ENCODE measurements at places on chromosomes 2 and 18.

- no peak for DNase-seq
These were observed 186.4 kb downstream of the VAPA start for GRCh38 chr18:10100196-10100595.

- DNase-seq: no peak
These were observed 3.9 kb downstream of the MARCO start for GRCh38 chr2:118945881-118946280.

GRCh38 chr18:6718267-6718666, 11.2 kb upstream of the ARHGAP28 start:
- DNase-seq: no peak

- no peak for DNase-seq
These were observed 128.6 kb downstream of the MSTN start for GRCh38 chr2:189933911-189934399.

DNA sequence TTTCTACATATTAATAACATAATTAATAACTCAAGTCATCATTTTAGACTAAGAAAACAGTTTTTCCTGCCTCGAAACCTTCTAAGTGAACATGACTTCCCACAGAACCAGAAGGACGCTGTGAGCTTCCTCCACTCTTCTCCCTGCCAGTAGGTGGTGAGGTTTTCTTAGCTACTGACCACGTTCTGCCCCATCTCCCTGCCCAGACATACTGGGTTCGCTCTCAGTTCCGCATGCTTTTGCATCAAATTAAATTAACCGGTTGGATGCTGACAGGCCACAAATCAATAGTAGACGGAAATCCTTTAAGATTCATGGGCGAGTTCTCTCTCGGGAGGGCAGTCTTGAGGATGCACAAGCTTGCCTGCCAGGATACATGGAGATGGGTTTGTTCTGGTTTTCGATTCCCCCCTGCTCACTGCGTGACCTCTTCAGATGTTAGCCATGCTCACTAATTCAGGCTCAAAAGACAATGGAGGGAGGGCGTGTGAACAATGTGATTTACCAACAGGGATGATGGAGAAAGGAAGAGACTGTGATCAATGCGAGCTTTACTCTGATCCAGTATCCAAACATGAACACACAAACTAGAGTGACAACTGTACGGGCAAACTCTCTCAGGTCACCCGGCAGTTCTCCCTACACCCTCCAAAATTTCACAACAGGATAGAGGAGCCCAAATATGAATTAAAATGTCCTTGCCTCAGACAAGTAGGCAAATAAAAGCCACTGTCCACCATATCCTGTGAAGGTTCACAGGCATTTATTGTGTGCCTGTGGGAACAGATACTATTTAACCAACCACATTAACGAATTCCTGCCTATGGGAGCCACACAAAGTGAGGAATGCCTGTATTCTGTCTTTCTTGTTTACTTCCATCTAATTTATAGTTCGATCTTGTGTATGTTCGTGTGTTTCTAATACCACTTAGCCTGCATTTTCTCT, 375.7 kb downstream of the EIPR1 start:
- DNase-seq: no peak

GRCh38 chr2:27727257-27727656, 44.3 kb upstream of the MRPL33 start:
- no peak for DNase-seq

DNA sequence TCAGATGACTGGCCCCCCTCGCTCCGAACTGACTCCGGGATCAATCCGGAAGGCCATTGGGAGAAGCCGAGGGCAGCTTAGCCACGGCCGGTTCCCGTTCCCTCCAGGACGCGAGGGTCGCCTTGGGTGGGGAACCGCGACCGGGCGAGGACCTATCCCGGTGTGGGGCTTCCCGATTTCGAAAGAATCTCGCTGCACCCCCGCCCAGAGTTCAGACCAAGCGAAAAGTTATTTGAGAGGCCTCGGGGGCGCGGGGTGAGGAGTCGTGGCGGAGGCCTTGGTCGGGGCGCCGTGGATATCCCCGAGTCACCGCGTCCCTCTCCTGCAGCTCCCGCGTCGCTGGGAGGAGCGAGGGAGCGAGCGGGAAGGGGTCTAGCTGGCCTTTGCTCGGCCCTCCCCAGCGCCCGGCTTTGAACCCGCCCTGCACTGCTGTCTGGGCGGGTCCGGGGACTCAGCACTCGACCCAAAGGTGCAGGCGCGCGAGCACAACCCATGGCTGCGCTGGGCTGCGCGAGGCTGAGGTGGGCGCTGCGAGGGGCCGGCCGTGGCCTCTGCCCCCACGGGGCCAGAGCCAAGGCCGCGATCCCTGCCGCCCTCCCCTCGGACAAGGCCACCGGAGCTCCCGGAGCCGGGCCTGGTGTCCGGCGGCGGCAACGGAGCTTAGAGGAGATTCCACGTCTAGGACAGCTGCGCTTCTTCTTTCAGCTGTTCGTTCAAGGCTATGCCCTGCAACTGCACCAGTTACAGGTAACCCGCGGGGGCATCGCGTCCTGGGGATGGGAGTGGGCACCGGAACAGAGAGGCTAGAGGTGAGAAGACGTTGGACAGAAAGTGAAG, at the start of gene CYP27A1:
TSS of gene CYP27A1 (plus strand) at position 457 of the 837 bp plus-strand sequence. CDS start at position 493, 36 bp downstream.
- no peak for DNase-seq

DNA sequence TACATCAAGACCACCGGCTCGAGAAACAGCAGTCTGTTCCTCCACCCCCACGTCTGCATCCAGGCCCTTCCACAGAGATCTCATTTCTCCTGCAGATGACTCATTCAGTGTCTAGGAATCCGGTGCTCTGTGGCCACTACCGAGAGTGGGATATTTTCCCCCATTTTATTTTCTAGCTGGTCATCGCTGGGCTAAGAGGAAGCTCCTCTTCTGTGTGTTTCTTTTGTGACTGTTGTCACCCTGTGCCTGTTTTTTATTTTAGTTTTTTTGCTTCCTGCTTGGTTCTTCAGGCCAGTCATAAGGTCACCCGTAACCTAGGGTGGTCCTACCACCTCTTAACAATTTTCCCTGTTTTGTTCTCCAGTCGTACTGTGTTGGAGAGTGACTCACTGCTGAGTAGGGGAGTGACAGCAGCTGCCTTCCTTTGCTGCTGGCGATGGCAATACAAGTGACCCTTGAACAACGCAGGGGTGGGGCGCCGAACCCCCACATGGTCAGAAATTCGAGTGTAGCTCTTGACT, 6.7 kb downstream of the RAMP1 start:
- no peak for DNase-seq

- DNase-seq: no peak
These were observed 51.8 kb upstream of the PMAIP1 start for GRCh38 chr18:59848002-59848401.

DNA sequence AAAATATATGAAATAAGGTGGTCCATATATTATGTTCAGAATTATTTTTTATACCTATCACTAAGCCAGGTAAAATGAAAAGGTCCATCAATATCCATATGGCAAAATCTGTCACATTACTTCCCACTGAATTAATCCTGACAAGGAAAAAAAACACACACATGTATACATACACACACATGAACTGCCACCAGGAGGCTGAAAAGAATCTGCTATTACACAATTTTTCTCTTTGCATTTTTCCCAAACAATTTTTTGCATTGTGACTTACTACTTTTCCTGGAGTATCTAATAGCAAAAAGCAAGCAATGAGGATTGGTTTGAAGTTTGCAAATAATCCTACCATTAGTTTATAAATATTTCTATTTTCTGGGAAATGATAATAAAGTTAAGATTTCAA, 128.2 kb upstream of the CD226 start:
- no peak for DNase-seq

GRCh38 chr2:58434692-58435091, 193.6 kb upstream of the FANCL start:
- DNase-seq: no peak

DNA sequence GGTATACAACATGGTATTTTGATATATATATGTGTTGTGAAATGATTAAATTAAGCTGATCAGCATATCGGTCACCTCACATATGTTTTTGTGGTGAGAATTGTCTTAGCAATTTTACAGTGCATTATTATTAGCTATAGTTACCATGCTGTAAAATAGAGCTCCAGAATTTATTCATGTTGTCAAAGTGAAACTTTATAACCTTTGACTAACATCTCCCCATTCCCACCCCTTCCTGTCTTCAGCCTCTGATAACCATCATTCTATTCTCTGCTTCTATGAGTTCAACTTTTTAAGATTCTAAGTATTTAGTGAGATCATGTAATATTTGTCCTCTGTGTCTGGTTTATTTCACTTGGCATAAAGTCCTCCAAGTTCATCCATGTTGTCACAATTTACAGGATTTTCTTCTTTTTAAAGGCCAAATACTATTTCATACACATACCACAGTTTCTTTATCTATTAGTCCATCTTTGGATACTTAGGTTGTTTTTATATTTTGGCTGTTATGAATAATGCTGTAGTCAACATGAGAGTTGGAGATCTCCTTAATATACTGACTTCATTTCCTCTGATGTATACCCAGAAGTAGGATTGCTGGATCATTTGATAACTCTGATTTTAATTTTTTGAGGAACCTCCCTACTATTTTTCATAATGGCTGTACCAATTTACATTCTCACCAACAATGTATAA, 30.3 kb downstream of the NCOA1 start:
- DNase-seq: no peak

- DNase-seq: no peak
These were observed 71.1 kb upstream of the HPCAL1 start for GRCh38 chr2:10231551-10232085.

- no peak for DNase-seq
These were observed 150.2 kb upstream of the DOK6 start for GRCh38 chr18:69250305-69251151.

DNA sequence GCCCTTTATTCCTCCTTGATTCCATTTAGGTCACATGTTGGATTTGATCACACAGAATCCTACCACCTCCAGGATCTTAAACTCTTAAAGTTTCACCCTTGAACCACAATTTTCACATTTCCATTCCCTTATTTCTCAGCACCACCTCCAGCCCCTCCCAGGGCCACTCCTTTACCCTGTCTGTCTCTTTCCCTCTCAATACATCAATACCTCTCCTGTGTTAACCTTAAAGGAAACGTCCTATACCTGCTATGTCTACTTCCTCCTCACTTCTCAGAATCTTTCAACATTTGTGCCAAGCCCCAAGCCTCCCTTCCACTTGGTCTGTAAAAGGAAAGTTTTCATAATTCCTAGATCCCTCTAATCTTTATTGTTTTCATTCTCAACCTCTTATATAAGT, 158.8 kb downstream of the BAZ2B start:
- DNase-seq: no peak

- no peak for DNase-seq
These were observed 139.9 kb upstream of the PIEZO2 start for GRCh38 chr18:11289248-11289647.

DNA sequence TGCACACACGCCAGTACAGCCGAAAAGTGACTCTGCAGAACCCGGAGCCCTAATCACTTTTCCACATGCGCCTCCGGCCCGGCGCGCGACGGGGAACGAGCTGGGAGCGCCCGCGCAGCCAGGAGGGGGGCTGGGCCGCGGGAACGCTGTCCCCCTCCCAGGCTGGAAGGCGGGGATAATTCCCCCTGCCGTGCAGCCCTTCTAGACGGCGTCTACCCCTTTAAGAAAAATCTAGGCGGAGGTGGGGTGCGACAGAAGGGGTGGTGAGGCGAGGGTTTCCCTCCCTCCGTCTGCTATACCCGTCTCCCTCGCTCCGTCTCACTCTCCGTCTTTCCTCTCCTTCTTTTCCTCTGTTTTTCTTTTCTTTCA, 2.4 kb downstream of the CYP26B1 start:
- DNase-seq: no peak

DNA sequence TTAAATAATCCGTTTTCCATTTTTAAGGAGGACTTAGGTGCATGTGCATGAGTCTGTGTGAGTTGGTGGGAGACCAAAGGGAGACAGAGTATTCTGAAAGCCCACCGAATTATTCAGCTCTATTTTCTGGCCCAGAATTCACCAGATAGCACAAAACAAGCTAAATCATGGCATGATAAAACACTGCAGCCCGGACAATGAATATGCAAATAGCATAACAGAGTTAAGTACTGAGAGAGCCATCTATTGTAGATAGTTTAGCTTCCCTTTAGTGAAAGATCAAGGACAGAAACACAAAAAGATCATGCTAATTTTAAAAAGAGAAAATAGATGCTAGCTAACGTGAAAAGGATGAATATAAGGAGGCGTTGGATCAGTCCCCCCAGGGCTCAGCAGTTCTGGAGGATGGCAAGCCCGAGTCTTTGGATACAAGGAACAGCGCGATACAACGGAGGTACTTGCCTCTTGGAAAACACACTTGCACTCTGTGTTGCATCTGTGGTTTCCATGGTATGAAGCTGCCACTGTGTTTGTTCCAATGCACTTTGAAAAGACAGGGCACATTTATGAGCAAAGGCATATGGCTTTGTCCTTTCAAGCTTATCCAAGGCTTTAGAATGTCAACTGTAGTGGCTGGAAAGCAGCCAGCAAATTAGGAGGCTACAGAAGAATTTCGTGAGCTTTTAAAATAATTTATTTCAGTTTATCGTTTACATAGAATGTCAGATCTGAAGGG, 119.9 kb downstream of the LYPD1 start:
- DNase-seq: no peak

GRCh38 chr2:167335541-167335992, 447.3 kb downstream of the XIRP2 start:
- DNase-seq: no peak

DNA sequence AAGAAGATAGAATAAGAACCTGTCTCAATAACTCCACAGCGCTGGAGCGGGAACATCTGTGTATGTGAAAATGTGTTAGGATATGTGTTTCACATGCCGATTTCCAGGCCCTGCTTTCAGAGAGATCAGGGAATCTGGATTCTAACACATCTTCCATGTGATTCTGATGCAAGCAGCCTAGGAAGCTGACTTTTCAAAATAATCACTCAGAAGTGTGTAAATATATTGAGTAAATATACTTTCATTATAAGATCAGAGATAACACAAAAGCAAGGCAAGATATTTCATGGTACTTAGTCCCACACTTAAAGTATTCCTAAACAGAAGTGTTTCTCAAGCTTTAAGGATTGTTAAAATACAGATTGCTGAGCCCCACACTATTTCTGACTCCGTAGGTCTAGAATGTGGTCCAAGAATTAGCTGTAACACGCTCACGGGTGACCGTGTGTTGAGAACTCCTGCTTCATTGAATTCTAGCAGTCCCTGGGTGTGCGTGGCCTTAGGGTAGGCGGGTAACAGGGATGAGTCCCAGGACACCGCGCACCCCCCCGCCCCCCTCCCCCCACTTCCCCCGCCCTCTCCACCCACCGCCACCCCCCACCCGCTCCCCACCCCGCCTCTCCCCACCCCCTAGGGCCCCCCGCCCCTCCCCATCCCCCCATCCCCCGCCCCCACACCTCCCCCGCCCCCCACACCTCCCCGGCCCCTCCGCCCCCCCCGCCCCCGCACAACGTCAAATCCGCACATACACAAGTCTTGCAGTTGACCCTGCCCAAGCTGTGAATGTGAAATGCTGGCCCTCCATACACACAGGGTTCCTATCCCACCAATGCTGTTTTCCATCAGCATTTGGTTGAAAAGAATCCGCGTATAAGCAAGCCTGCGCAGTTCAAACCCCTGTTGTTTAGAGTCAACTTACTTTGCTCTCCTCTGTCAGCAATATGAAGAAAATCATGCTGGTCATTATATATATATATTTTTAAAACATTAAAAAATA, 94.2 kb upstream of the SLC39A10 start:
- no peak for DNase-seq

- DNase-seq: no peak
These were observed 74.7 kb upstream of the TTC39C start for GRCh38 chr18:23939896-23940295.

GRCh38 chr18:64678048-64678447, 529.2 kb upstream of the LINC00305 start:
- DNase-seq: no peak

All from stimulated activated CD8-positive, alpha-beta memory T cell treated with anti-CD3 and anti-CD28 coated beads, Interleukin-4, amount 100 ng/mL, for 4 hours (primary cell).